Stimulated activated CD8-positive, alpha-beta memory T cell treated with anti-CD3 and anti-CD28 coated beads, Interleukin-7, amount 100 ng/mL, for 48 hours (primary cell): ENCODE measurements at places on chromosomes 13 and 19.

GRCh38 chr13:33717775-33718174 lies 100.2 kb upstream of the RFC3 start:
- DNase-seq, result no peak

GRCh38 chr19:10113964-10114650 lies 2.6 kb downstream of the P2RY11 start:
- DNase-seq, result no peak

GRCh38 chr19:12953799-12954611 lies 3.0 kb downstream of the GADD45GIP1 start:
- DNase-seq, result no peak

DNA sequence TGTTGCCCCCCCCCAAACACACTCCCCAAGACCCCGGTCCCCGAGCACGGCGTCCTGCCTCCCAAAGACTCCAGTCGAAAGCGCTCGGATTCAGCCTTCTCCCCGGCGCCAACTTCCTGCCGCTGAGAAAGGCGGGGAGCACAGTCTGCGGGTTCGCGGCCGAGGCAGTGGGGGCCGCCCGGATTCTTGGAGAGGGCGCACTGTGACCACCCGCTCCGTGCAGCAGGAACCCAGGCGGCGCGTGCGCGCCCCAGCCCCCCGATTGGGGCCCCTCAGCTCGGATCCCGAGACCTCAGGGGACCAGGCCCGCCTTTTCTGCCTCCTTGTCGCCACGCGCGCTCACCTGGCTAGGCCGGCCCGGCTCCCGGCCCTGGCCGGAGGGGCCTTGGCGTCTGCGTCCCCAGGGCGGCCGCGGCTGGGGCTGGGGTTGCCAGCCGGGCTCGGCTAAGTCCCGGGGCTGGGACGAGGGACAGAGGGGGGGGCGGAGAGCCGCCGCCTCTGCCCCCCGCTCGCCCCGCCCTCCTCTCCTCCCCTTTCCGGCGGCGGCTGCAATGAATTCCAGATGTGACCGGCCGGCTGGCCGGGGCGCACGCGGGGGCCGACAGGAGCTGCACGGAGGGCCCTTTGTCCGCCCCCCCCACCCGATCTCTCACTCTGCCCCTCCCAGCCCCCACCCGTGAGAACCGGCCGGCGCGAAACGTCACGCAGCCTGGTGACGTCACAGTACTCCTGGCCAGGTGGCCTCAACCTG lies at the start of gene S1PR2:
TSS of gene S1PR2 (minus strand) at position 471 of the 751 bp plus-strand sequence. CDS start 6,426 bp downstream, outside the sequence.
- DNase-seq, result peak; percentile 44

DNA sequence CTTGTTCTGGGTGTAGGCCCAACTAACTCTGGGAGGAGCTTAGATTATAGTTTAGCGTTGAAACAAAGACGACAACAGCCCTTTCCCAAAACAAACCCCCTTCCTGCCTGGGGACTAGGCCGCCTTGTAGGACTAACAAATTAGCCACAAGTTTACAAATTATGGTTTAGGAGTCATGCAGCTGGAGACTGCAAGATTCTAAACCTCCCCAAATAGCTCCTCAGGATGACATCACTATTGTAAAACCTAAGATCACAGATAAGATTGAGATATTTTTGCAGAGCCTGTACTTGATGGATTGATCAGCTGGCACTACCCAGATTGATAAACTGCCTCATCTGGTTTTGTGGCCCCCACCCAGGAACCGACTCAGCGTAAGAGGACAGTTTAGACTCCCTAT lies 2.3 kb upstream of the SLC25A15 start:
- no peak for DNase-seq

- DNase-seq, result no peak
Observed at GRCh38 chr13:45490068-45490467, 25.3 kb downstream of the COG3 start.

GRCh38 chr13:91329733-91330132 lies 17.8 kb upstream of the MIR17HG start:
- DNase-seq, result no peak

DNA sequence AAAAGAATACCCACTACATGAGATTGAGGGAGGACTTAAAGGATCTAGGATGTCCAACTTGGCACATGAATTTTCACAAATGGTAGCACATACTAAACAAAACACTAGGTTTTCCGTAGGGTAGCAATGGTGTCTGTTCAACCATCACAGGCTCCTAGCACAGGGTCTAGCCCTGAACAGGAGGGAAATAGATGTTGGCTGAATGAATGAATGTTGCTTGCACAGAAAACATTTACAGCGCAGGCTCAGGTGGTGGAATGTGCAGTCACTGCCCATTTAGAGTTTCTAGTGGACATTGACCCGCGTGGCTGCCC lies 1.9 kb upstream of the MYCBP2 start:
- DNase-seq, result no peak

DNA sequence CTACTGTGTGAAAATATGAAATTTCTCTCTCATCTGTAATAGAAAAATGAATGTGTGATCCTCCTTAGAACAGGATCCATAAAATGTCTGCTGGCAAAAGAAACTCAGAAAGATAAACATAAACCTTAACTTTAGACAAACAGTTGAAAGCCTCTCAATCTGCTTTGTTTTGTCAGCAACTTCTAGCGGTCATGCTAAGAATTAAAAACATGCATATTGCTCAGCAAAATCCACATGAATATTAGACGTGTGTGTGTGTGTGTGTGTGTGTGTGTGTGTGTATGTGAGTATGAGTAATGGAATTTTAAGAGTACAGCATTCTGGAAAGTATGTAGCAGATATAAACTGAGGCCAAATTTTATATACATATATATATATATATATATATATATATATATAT lies 1779.2 kb upstream of the MIR17HG start:
- no peak for DNase-seq

GRCh38 chr13:61142506-61142905 lies 273.1 kb downstream of the PCDH20 start:
- DNase-seq, result no peak

DNA sequence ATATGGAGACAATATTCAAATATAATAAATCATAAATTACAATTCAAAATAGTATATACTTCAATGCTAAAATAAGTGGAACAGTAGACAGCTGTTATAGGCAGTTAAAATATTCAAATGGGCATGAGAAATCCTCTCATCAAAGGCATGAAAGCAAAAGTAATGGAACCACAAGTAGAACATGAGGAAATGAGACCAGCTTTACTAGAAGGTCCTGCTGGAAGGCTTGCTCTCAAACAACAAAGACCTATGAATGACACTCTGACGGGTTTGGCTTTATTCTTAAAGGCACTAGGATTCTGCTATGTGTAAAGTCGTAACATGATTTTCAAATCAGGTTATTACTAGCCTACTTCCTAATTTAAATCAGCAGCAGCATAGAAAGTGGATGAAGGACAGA lies 148.1 kb downstream of the VWA8 start:
- DNase-seq, result no peak

DNA sequence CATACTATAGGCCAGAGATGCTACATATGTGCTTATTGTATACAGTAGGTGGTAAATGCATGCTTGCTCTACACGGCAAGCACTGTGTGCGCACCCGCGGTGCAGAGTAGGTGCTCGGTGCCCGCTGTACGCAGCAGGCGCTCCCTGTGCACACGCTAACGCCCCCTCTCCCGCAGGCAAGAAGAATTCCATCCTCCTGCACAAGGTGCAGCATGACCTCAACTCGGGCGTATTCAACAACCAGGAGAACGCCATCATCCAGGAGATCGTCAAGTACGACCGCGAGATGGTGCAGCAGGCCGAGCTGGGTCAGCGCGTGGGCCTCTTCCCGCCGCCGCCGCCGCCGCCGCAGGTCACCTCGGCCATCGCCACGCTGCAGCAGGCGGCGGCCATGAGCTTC lies 17.7 kb downstream of the POLRMT start:
- DNase-seq, result no peak

- DNase-seq, result no peak
Observed at GRCh38 chr19:38879400-38879751, 1.3 kb upstream of the RINL start.

DNA sequence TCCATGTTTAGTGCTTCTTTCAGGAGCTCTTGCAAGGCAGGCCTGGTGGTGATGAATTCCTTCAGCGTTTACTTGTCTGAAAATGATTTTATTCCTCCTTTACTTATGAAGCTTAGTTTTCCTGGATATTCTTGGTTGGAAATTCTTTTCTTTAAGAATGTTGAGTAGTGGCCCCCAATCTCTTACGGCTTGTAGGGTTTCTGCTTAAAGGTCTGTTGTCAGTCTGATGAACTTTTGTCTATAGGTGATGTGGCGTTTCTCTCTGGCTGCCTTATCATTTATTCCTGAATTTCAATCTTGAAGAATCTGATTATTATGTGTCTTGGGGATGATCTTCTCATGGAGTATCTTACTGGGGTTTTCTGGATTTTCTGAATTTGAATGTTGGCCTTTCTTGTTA lies 26.0 kb downstream of the ZNF430 start:
- DNase-seq, result no peak

DNA sequence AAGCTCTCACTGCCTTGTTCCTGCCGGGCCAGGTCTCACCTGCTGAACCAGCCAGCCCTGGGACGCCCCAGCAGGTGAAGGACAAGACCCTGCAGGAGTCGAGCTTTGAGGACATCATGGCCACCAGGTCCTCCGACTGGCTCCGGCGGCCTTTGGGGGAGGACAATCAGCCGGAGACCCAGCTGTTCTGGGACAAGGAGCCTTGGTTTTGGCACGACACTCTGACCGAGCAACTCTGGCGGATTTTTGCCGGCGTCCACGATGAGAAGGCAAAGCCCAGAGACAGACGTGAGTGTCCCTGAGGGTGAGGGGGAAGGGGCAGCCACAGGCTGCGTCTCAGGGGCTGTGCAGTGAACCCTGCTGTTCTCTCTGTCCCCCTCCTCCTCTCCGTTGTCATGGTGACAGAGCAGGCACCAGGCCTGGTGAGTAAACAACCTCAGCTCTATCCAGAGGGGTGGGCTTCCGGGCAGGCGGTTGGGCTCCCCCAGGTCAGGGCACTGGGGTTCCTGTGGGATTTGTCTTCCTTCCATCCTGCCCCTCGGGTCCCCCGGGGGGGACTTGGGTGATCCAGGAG lies 9.7 kb downstream of the TLE6 start:
- no peak for DNase-seq

DNA sequence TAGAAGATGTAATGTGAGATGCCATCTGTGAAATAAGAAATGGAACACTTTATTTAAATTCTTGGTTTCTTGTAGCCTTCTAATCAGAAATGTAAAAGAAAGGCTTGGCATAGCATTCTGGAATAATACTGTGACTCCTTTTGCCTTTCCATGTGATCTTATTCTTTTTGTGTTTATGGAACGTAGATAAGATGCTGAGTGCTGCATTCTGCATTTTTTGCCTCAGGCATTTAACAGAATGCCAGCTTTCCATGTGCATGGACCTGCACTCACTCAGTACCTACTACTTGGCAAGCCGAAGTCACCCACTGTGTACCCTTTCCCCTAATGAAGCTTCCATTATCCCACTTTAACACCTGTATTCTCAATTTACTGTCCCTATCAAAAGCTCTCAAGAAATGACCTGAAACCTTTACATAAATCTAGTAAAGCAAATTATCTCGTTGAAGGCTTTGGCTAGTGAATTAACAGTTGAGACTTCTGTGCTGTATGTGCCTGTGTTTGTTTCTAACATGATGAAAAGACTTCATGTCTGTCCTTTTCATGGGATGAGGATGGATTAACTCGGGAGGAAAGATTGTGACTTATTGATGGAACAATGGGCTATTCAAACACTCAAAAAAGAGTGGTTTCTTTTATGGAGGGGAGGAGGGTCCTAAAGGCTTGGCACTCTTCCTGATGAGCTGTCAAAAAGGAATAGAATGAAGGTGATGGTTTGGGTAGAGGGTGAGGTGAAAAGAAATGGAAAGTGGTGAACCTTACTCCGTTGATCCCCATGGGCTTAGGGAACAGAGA lies 44.7 kb upstream of the FRY start:
- no peak for DNase-seq
